ENCODE measurements at places on chromosomes 6 and 20. TPM values are rescaled to one million over a fixed set of nuclear protein-coding genes. Genes with fewer than 3 reads are reported as not detected.

ADGRG6 gene
- 47.7 TPM for total RNA-seq

C20orf202 gene
- not detected for total RNA-seq

SAMD5 gene
- 0.39 TPM for total RNA-seq

SHLD1 gene
- total RNA-seq: 6.8 TPM

SRSF12 gene
- total RNA-seq: 1.2 TPM

ETV7 gene
- 0.08 TPM for total RNA-seq

C6orf58 gene
- total RNA-seq: 0.11 TPM

RSPO3 gene
- 63.8 TPM for total RNA-seq

PHACTR3 gene
- 0.45 TPM for total RNA-seq

JPH2 gene
- 6.5 TPM for total RNA-seq

IP6K3 gene
- 2.4 TPM for total RNA-seq

CD83 gene
- 1.7 TPM for total RNA-seq

NHSL1 gene
- 2.6 TPM for total RNA-seq

GSTA2 gene
- total RNA-seq: not detected
